ENCODE measurements at places on chromosomes 7 and 10. TPM values are rescaled to one million over a fixed set of nuclear protein-coding genes. Genes with fewer than 3 reads are reported as not detected.

CCT6A gene
- total RNA-seq = 1,301 TPM

DNA sequence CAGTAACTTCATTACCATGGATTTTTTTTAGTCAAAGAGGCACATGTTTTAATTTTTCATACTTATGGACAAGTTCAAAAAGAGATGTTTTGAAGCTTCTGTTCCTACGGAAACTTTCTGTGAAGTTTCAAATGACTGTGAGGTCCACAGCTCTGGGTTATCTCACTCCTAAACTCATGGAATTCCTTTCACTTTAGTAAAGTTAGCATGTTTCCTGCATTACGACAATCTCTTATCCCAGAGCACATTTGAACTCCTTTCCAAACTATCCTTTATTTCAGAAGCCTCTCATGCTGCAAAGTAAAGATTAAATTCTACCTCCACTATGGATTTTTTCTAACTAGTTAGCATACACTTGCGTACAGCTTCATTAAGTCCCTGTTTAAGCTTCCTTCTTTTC lies 15.3 kb upstream of the ADD3 start:
- DNase-seq = no peak

GRCh38 chr7:123533929-123534382 lies 439 bp downstream of the IQUB start:
- no peak for DNase-seq

DNA sequence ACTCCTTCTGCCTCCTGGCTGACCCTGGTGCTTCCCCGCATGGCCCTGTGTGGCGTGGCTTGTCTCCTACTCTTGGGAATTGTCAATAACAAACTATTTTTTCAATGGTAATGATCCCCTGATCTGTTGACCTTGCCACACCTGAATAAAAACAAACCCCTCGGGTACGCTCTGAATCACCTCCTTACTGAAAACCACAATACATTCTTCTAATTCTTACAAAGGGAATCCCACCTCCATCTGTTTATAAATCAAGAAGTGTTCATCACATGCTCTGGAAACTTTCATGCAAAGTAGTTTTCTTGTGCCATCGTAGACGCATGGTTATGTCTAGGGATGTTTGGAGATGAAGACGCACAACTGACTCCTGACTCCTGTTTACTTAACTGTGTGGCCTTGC lies 245.8 kb downstream of the FRMD4A start:
- peak; percentile 54 for DNase-seq

GRCh38 chr10:7337431-7338171 lies 73.2 kb downstream of the SFMBT2 start:
- no peak for DNase-seq

GRCh38 chr10:17756557-17757217 lies 4.7 kb downstream of the TMEM236 start:
- peak; percentile 9 for DNase-seq

DNA sequence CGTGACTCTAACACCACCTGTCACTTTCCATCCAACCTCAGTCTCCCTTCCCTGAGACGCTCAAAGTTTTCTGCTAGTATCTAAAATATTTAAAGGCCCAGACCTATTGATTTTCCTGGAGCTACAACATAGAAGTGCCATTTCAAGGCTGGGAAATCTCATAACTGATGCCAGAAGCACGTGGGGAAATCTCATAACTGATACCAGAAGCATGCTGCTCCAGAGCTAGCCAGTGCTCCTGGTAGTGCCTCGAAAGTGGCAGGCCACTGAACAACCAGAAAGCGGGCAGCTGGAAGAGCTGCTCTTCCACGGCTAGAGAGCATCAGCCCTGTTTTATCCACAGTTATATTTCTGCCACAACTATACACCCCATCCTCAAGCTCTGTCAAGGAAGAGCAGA lies 72.5 kb downstream of the CAV1 start:
- no peak for DNase-seq

DNA sequence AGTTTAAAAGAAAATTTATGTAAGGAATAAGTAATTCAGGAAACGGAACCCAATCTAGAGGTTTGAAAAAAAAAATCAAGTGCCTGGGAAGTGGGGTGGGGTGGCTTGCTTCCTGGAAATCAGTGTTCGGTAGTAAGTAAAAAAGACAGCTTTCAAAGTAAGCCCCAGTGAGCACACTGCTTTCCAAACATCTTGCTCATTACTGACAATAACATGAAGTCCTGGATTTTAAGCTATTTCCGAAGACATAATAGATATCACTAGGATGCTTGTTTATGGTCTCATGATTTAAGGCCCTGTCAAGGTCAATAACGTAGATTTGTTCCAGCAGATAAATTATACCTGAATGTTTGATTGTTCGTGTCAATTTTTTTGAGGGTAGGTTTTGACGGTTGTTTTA lies 1.3 kb downstream of the STAMBPL1 start:
- DNase-seq = peak; percentile 6

DNA sequence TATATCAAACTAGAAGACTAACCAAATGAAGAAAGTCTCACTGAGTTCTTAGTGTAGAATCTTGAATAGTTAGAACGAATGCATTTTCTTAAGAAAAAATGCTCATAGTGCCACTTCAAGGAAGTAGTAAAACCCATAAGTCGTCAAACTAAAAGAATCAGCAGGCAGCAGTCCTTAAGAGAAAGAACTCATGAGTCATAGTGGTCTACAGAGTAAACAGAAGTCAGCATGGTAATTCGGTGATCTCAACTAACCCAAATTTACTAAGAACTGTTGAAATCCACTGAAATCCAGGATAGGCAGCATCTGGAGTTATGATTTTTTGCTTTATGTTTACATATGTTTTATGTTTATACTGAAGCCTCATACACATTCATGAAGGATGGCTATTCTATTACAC lies 256.2 kb downstream of the LHFPL3 start:
- DNase-seq = peak; percentile 71

- peak; percentile 5 for DNase-seq
Observed at GRCh38 chr7:11228515-11228914, 254.8 kb downstream of the PHF14 start.

GRCh38 chr7:141976524-141977245 lies 3.1 kb upstream of the TAS2R38 start:
- DNase-seq = no peak

GRCh38 chr7:64892666-64893309 lies 10.3 kb upstream of the ZNF273 start:
- DNase-seq = no peak
